DMS79 treated with DMSO at 0.1 percent for 48 hours (cell line): ENCODE measurements at places on chromosomes 11 and 22.

DNA sequence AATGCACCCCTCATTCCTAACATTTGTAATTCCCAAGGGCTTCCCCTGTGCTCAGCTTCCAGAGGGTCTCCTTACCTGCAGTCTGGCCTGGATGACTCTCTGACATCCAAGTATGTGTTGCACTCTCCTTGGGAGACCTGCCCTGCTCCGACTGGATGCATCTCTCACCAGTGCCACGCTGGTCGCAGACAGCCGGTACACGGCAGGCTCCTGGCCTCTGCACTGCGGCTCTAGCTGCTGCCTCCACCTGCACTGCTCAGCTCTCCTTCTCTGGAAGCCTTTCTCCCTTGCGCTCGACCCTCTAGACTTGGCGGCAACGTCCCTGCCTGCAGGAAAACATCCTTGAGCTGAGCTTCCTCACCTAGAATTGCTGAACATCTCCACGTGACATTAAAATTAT, 685.9 kb downstream of the BRD1 start:
- DNase-seq = no peak

- no peak for DNase-seq
These were observed 77.4 kb downstream of the CWC15 start for GRCh38 chr11:94895971-94896370.

GRCh38 chr11:65927904-65928397, 8.7 kb downstream of the DRAP1 start:
- DNase-seq = no peak

- no peak for DNase-seq
These were observed 624.8 kb upstream of the KIRREL3 start for GRCh38 chr11:127625402-127625801.

- no peak for DNase-seq
These were observed 23.4 kb downstream of the SYT9 start for GRCh38 chr11:7275133-7275532.

GRCh38 chr11:2724653-2725367, 25.0 kb upstream of the KCNQ1OT1 start:
- DNase-seq = no peak
